Stimulated activated CD8-positive, alpha-beta memory T cell treated with anti-CD3 and anti-CD28 coated beads, Interleukin-4, amount 100 ng/mL, for 1 hour (primary cell): ENCODE measurements at places on chromosomes 13 and 19.

- DNase-seq = no peak
Observed at GRCh38 chr19:18171605-18172327, 1.8 kb upstream of the IFI30 start.

DNA sequence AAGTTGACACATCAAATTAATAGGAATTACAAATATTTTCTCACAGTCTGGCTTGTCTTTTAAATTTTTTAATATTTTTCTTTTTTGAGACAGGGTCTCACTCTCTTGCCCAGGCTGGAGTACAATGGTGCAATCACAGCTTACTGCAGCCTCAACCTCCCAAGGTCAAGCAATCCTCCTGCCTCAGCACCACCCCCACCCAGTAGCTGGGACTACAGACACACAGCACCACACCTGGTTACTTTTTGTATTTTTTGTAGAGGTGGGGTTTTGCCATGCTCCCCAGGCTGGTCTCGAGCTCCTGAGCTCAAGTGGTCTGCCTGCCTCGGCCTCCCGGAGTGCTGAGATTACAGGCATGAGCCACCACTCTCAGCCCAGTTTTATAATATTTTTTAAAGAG lies 72.0 kb downstream of the SPATA13 start:
- DNase-seq = no peak

DNA sequence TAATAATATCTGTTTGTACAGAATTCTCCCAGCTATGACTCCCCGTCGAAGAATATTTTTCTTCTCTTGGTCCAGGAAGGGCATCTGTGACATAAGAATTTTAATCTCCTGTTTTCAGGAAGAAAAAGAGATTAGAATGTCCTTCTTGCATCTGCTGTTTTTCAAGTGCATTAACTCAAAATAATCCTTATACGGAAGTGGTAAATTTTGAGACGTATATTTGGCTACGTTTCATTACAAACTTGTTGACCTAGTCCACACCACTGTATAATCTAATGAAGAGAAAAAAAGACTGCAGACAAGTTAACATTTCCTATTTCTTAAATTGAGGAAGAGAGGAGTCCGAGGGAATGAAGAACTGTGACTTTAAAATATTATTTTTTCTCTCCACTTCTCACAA lies 959.9 kb downstream of the DIAPH3 start:
- DNase-seq = no peak

DNA sequence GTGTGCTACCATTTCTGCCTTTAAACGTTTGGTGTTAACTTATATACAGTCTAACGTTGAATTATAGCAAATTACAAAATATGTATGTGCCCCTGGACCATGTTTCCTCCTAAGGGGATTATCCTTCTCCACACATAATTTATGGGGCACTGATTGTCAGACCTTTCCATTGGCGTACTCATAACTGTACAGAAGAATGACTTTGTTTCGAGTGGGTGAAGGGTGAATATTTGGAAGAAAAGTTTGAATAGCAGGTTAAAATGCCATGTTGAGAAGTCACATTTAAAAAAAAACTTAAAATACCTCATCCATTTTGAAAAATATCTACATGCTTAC lies 58.8 kb downstream of the SLC10A2 start:
- no peak for DNase-seq

DNA sequence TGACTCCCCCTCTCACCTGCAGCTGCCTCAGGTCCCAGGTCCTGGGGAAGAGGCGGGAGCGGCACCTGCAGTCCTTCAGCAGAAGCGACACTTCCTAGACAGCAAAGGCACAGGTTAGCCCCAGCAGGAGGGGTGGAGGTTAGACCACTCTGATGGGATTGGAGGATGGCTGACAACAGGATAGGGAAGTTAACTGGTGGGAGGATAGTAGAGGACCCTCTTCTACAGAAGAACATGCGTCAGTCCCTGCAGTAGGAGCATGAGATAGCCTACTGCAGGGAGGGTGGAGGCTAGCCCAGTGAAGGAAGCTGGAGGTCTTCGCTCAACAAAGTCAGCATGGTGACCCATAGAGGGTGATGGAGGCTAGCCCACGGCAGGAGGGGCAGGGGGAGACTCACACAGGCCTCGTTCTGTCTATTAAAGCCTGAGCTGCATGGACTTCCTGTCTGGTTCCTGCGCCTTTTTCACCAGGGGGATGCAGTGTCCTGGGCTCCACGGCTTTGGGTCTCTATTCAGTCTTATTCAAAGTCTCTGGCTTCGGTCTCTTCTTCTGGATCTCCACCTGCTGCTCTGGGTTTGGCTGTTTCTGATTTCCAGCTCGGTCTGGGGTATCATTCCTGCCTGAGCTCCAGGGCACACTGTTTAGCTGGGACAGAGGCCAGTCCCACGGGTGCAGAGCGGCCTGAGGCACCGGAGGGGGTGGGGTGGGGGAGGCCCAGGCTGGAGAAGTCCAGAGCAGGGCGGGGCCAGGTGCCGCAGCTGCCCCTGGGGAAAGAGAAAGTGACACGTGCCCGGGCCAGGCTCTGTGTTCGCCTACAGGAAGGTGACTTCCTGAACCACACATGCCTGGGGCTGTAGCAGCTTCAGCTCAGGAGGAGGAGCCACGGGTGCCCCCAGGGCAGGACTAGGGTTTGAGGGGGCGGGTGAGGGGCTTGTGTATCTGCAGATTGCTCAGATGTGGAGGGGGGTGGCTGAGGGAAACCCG lies 7.3 kb downstream of the IFNL3 start:
- no peak for DNase-seq

DNA sequence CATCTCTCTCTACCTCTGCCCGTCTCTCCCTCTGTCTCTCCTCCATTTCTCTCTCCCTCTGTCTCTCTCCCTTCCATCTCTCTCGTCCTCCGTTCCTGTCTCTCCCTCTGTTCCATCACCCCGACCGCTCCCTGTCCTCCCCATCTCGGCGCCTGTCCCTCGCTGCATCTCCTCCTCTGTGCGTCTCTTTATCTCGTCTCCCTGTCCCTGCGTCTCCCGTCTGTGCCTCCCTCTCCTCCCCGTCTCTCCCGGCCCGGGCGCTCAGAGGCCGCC lies 4.6 kb downstream of the GRIN2D start:
- DNase-seq = no peak

DNA sequence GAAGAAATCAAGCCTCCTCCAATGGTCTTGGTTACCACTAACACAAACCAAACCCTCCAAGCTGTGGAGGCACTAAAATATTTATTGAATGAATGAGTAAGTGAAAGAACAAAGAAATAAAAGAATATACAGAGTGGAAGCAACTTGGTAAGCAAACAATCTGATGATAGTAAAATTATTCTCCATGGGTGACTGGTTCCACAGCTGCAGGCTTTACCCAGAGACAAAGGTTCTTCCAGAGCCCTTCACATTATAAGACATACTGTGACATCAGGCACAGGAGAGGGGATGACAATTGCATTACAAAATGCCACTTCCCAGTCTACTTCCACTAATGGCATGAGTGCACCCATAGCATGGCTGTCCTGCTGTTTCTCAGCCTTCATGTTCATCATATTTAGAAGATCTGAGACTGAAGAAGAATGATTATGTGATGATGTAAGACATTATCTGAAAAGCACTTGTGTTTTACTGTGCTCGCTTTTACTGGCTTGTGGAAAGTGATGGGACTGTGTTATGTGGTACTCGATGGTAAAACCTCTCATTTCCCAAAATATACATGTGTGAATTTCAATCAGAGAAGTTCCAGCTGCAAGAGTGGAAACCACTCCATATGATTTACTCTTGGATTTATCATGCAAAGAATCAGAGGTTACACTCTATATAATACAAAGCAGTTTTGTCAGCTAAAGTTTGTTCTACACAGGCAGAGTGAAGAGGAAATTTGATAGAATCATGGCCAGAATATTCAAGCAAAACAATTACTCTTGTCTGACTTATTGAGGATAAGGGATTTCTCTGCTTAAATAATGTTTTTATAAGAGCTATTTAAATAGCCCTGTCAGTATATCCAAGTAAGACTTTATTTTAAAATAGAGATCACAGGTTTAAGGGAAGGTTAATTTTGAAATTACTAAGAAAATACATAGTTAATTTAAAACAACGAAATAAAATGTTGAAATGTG lies 220.2 kb upstream of the NBEA start:
- no peak for DNase-seq

- DNase-seq = no peak
Observed at GRCh38 chr19:8131517-8131916, 17.9 kb downstream of the FBN3 start.

DNA sequence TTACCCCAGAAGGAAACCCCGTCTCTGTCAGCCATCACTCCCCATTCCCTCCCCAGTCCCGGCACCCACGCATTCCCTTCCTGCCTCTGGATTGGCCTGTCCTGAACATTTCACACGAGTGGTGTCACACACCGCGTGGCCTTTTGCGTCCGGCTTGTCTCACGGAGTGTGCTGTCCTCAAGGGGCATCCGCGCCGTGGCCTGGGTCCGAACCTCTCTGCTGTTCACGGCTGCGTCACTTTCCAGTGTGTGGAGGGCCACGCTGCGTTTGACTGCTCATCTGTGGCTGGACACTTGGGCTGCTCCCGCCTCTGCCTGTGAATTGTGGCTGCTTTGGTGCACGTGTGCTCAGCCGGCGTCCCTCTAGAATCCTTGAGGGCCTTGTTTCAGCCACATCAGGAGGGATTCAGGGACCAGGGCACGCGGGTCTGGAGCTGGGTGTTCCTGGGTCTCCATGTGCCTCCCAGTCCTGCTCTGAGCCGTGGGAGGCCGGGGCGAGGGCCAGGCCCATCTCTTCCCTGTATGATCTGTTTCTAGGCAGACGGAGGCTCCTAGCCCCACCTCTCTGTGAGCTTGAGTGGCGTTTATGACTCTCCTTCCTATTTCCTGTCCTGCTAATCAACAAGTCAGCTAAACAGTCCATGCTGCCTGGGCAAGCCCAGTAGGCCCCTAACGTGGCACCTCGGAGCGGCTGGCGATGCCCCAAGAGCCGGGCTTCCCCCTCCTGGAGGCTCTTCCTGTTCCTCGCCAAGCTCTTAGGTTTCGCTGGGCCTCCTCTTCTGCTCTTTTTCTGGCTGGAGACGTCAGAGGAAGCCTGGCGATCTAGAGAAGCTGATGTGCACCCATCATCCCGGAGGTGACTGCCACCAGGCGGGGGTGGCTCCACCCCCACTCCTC lies 8.1 kb downstream of the STK11 start:
- no peak for DNase-seq

DNA sequence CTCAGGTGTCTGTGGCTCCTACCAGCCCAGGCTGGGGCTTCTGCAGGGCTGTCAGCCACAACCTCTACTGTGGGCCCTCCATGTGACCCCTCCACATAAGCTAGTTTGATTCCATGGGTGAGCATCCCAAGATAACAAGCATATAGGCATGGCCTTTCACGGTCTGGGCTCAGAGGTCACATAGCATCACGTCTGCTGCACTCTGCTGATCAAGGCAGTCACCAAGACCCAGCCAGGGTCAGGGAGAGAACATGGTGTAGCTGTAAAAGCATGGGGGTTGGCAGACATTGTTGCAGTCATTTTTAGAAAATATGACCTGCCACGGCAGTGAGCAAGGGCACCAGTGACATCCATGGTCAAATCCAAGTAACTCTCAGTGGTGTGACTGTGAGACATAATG lies 698.8 kb downstream of the UQCRFS1 start:
- DNase-seq = no peak

GRCh38 chr19:3224346-3225168 lies at the start of gene CELF5:
TSS of gene CELF5 (plus strand) at chr19:3224661. CDS start at chr19:3224740, 79 bp downstream.
- no peak for DNase-seq

DNA sequence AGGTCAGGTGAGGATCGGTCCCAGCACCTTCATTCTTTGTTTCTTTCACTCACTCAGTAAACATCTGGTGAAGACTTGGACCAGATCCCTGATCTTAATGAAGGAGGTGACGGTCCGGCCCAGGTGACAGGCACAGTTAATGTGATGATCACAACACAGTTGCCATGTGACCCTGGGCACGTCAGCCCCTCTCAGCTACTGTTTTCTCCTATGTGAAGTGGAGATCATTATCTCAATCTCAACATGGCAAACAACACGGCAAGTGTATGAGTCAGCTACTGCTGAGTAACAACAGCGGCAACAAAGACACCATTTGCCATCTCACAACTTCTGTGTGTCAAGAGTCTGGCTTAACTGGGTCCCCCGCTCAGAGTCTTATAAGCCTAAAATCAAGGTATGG lies 74.6 kb downstream of the GNG7 start:
- DNase-seq = no peak

DNA sequence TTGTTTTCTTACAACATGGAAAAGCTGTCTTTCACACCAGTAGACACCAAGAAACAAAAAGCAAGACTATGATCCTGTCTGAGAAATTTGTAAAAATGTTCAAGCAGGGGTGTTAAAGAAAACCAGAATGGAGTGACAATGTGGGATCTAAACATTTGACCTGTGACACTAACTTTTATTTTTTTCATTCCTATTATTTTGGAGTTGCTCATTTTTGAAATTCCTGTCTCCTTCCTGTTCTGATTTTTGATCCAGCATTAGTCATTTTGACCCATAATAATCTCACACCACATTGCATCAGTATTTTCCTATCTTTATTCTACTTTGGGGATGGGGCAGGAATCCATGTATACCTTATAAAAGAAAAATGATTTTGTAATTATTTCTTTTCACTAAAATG lies 164.2 kb downstream of the DLEU7 start:
- DNase-seq = no peak

GRCh38 chr13:114155926-114156883 lies 22.9 kb upstream of the CFAP97D2 start:
- DNase-seq = no peak

DNA sequence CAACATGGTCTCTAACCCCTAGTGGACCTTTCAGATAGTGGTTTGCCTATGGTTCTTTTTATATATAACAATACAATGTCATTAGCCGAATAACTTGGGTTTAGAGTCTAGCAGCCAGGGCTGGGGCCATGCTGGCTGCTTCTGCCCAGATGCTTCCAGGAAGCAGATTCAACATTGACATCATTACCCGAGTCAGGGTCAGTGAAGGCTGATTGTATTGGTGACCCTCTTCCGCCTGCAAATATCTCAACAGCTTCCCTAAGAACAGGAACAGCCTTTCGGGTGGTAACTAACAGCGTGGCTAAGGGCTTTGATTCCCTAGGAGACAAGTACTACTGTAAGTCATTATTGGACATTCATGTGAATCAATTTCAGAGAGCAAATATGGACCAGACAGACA lies 476.4 kb downstream of the UQCRFS1 start:
- no peak for DNase-seq

DNA sequence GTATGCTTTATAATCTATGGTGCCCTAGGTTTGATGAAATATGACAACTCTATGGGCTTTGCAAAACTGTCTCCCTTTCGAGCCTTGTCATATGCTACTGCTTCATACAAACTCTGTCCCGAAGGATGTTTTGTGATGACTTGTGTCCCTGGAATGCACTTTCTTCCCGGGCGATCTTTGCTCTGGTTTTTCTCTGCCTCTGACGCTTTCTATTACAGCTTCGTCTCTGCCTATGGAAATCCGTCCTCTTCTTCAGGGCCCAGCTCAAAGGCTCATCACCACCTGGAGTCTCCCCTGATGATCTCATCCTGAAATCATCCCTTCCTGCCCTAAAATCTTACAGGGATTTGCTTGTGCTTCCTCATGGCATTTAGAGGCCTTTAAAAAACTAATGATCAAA lies 191.5 kb upstream of the KL start:
- no peak for DNase-seq

DNA sequence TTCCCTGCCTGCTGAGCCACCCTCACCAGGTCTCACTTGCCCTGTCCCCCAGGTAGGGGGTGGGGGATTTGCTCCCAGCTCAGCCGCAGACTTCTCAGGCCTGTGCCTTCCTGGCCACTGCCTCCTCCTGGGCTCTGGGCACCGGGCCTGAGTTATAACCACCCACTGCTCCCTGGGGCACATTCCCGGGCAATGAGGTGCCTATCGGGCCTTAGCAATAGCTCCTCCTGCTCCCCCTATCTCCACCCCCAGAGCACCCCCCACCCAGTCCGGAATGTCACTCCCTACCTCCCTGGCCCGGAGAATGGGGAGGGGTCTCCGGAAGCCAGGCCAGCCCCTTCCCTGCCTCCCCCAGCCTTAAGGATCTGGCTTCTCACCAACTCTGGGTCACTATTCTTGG lies at the start of gene KLK5:
KLK5 (minus strand) TSS at position 129 of the 400 bp plus-strand sequence. CDS start 381 bp downstream, outside the sequence.
- no peak for DNase-seq
